ENCODE measurements at places on chromosomes 7 and 10.

DNA sequence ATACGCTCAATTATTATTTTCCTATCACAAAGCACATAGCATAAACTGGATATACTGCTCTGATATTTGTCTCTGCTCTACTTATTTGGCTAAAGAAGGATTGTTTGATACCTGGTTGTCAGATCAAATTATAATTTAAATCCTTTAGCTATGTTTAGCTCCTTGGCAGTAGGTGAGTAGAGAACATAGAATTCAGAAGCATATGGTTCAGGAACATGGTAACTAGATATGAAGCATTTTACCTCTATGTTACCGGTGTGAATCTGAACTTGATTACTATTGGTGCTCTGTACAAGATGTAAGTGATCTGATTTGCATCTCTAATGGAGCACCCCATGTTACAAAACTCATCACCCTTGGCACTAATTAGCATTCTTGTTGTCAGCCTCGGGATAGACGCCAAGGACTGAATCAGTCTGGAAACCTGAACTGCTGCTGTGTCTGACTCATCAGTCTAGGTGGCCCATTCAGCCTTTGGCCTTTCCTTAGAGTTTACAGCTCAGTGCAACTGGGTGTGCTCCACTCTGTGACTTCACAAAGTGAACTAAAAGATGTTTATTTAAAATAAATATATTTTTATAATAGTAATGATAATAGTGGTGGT lies 12.3 kb upstream of the MYPN start:
- DNase-seq: no peak

- DNase-seq: no peak
Observed at GRCh38 chr10:86699991-86700840, 31.9 kb downstream of the LDB3 start.

DNA sequence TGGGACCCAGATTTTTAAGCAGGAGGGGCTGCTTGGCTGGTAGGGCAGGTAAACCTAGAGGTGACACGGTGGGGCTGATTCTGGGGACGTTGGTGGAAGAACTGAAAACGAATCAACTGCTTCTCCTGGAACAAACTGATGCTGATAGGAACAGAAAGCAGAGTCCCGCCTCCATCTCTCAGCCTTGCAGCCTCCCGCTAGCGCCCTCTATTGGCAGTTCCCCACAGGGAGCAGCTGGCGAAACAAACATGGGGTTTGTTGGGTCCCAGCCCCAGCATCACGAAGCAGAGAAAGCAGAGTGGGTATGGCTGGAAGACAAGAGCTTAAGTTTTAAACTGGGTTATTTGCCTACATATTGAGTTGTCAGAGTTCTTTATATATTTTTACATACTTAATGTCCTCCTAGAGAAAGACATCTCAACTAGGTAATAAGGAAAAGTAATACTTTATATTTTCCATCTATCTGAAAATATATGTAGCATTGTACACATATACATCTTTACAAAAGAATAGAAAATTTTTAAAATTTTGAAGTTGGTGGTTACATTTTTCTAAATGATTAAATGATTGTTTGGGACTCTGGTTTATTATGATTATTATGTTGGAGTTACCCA lies 42.3 kb upstream of the FOXI2 start:
- DNase-seq: no peak

DNA sequence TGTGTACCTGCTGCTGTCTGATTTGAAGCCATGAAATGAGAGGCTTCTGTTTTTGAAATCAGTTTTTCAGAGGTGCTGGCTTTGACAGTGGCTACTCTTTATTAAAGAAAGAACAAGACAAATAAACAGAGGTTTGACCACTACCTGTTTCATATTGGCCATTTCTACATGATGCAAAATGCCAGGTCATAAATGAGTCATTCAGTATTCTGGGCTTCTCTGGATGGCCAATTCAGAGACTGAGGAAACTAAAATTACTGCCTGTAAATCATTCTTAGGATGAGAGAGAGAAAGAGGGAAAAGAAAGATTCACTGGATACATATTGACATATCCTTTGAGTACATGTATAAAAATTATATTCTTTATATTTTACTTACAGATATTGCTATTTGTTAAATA lies 303.3 kb upstream of the ETV1 start:
- no peak for DNase-seq

GRCh38 chr10:103620352-103620740 lies 126.8 kb downstream of the NEURL1 start:
- DNase-seq: no peak

GRCh38 chr7:13829914-13830900 lies 159.3 kb downstream of the ETV1 start:
- DNase-seq: no peak

DNA sequence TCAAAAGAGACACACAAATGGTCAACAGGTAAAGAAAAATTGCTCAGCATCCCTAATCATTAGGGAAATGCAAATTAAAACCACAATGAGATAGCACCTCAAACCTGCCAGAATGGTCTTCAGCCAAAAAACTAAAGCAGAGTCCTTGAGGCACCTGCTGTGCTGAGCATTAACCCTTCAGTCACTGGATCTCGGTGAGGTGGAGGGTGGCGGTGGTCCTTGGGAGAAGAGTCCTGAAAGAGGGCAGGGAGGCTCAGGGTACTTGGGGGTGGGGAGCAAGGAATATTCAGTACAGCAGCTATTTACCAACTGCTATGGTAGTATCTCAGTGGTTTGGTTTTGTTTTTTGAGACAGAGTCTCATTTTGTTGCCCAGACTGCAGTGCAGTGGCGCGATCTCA lies 7.1 kb downstream of the KIAA1549 start:
- DNase-seq: no peak

DNA sequence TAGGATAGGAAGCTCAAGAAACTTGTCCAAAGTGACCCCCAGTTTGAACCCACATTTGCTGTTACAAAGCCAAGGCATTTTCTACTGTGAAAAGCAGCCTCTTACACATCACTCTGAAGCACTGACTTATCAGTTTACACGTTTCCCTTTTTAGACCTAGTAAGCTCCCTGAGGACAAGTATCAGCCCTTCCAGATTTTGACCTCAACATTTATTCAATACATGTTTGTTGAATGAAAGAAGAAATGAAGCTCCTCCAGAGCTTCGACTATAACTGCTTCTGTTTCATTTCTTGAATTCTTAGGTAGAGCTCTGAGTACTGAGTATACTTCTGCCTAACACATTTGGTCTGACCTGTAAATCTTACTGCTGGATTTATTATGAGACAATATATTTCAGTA lies 2.7 kb downstream of the WASL start:
- no peak for DNase-seq

GRCh38 chr7:72467237-72467636 lies 55.1 kb upstream of the CALN1 start:
- DNase-seq: no peak

DNA sequence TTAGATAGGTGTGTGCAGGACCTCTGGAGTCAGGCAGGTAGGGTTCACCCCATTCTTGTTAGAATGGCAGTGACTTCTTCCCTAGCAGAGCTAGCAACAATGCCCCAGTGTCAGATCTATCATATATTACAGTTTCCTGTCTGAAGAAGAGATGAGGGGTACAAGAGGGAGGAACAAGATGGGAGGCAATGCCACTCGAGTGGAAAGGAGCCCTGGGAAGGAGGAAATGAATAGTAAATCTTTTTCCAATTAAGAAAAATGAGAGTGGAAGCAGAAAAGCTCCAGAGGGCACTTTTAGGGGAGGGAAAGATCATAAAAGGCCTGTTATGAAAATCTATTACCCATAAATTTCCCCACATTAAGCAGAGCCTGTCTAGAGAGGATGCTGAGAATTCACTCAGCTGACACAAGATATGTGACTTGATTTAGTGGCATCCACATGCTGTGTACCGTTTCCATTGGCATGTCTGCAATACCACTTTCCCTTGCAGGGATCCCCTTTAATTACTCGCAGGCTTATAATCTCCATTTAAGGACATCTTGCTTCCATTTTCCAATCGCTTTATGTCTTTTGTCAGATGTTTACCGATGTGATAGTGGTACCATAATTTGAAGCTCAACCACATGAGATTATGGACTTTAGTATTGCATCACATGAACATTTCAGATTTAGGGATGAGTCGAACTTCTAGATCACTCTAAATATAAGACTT lies 70.0 kb upstream of the AGBL3 start:
- no peak for DNase-seq

- DNase-seq: no peak
Observed at GRCh38 chr10:109743574-109743973, 179.7 kb downstream of the XPNPEP1 start.

GRCh38 chr7:77443042-77443441 lies 26.9 kb upstream of the GSAP start:
- DNase-seq: no peak

DNA sequence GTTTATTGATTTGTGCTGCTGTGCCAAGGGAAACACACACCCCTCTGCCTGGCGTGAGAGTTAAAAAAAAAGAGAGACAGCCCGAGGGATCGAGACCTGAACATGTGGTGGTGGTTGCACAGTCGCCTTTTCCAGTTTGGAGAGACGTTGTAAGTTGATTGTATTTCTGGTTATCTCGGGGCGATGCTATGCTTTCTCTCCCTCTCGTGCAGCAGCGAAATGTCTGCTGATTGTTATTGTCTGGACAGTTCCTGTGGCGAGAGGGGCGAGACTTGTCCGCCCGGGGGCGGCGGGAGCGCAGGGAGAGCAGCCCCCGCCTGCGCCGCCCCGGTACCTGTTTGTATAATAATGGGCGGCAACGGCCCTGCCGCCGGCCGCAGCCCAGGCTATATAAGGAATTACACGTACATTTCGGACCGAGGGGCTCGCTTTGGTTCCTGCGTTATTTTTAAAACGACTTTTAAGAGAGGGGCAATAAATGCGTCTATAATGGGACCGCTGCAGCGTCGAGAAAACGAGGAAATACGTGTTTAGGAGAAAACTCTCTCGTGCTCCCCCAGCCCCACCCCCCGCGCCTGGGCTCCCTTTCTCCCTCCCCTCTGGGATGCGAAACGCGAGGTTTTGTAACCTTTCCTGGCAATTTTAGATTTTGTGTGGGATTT lies 1.7 kb downstream of the ZEB1 start:
- DNase-seq: no peak
